Mesendoderm (in vitro differentiated cells): ENCODE measurements at places on chromosomes 3 and 15.

DNA sequence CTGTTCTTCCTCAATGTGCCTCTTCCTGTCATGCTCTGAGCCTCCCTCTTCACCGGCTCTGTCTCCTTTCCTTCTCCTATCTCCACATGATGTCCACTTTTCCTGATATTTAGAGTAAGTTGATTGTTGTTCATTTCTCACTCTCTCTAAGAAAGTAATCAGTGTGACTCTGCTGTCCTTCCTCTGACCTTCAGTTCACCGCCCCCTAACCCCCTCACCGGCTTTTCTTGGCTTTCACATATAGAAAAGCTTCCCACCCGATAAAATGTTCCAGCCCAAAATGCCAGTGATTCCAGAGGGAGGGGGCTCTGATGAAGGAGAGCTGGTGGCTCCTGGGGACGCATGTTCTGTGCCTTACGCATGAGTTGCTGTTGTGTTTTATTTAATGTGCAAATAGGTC lies 120.5 kb upstream of the ABHD17C start:
- DNase-seq, result peak; percentile 34

DNA sequence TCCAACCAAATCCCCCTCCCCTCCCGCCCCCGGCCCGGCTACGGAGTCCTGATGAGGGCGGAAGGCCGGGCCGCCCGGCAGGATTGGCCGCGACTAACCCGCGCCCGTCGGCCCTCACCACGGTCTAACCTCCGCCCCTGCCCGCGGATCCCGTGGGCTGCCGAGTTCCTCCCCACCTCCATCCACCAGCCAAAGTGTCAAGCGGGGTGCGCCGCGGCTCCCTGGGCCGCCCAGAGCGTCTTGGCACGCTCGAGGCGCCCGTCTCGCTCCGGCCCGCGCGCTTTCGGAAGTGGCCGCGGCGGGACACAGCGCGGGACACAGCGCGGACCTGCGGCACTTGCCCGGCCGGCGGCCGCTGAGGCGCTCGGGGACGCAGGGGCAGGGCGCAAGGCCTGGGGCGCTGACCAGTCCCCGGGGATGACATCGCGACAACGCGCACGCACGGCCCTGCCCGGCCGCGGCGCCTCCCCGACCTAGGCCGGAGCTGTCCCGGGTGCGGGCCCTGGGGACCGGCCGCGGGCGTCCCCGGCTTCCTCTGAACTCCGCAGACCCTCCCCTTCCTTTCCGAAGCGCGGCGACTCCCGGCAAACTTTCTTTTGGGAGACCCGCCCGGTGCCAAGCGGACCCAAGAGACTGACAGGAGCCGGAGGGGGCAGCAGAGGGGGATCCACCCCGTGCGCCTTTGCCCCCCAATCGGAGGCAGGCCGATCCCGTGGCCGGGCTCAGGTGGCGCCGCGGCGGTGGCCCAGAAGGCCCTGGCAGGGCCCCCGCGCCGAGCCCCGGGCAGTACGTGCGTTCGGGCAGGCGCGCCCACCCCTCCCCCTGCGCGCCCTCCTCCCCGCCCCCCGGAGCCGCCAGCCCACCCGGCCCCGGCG lies 112.8 kb upstream of the ICE2 start:
- peak; percentile 74 for DNase-seq

DNA sequence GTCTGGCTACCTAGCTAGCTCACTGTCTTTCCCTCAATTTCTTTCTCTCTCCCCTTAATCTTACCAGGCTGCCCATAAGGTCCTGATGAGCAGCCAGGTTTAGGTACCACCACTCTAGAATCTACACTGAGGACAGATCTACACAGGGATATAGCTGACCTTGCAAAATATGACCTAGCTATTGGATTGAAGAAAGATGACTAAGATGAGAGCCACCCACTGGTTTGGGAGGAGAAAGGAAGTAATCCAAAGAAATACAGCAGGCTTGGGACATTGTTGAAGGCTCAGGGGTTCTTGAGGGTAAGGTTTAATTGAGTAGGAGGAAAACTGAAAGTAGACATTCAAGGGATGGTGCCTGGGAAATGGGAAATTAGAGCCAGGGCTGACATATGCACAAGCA lies 142.0 kb upstream of the TMC3 start:
- no peak for DNase-seq

GRCh38 chr3:37762698-37763097 lies 99.0 kb upstream of the CTDSPL start:
- DNase-seq, result no peak

DNA sequence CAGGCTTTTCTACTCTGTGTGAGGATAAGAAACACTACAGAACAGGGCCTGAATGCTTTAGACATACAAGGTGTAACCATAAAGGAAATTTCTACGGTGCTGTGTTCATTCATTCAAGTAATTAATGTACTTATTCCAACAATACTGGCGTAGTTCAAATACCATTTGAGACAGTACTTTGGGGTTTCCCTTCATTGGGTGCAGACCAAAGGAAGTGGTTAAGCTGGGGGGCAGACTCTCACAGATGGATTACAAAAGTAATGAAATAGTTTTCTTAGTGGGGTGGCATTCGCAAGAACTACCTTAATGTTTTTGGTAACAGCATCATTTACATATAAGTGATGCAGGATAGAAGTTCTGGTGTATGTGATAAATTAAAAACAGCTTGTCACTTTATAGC lies 65.9 kb downstream of the BTD start:
- DNase-seq, result no peak

- DNase-seq, result no peak
Observed at GRCh38 chr3:14719006-14719405, 44.1 kb downstream of the C3orf20 start.

GRCh38 chr15:64044300-64045100 lies 1.8 kb downstream of the DAPK2 start:
- no peak for DNase-seq

DNA sequence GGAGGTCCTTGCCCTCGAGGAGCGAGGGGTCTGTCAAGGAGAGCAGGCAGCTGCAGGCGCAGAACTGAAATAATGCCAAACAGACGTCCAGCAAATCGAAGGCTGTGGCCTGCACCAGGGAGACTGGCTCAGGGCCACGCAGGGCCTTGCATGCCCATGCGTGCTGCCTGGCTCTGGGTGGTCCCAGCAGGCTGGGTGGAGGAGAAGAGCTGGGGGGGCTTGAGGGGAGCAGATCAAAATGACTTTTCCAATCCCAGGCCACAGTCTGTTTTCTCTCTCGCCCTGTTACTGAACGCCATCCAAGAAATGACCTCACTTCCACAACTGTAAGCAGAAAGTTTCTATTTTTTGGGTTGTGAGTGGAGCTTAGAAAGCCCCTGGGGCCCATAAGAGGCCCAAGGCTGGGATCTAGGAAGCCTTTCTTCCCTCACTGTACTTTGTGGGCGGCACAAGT lies 96.9 kb upstream of the RPL32 start:
- DNase-seq, result no peak

GRCh38 chr3:69320871-69321271 lies 65.0 kb downstream of the FRMD4B start:
- DNase-seq, result no peak

- peak; percentile 86 for DNase-seq
Observed at GRCh38 chr15:98767692-98768091, 119.4 kb downstream of the IGF1R start.

- DNase-seq, result peak; percentile 75
Observed at GRCh38 chr15:65791335-65792137, 557 bp downstream of the DENND4A start.

DNA sequence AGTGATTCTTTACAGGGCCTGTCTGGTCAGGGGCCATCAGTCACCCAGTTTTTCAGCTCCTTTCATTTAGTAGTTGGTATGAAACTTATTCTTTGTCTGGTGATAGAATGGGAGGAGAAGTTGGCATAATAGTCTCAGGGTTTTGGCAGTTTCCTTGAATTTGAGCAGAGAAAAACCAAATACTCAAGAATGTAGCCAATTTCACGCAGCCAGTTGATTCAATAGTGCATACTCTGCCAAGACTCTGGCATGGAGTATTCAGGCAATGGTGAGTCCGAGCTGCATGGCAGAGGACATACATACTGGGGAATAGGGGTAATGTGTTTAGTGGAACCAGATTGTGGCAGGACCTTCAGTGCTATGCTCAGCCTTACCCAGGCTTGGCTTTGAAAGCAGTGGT lies 118.3 kb downstream of the GALK2 start:
- no peak for DNase-seq

GRCh38 chr15:70146162-70146561 lies 48.4 kb upstream of the TLE3 start:
- DNase-seq, result no peak

DNA sequence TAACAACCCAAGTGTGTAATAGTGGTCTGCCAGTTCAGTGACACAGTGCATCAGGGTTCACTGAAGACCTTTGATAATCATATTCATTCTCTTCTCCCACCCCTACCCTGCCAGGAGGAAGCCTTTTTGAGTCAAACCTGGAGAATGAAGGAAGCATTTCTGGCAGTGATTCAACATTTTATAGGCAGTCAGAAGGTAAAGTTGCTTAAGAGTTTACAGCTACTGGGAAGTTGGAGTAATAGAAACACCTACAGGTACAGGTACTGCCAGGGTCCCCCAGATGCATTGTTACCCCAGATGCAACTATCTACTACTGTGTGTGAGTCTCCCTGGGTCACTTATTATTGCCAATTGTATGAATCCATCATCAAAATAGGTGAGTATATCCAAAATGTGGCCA lies 146.9 kb upstream of the EIF1B start:
- no peak for DNase-seq

GRCh38 chr3:135087782-135088181 lies 292.7 kb downstream of the EPHB1 start:
- no peak for DNase-seq

DNA sequence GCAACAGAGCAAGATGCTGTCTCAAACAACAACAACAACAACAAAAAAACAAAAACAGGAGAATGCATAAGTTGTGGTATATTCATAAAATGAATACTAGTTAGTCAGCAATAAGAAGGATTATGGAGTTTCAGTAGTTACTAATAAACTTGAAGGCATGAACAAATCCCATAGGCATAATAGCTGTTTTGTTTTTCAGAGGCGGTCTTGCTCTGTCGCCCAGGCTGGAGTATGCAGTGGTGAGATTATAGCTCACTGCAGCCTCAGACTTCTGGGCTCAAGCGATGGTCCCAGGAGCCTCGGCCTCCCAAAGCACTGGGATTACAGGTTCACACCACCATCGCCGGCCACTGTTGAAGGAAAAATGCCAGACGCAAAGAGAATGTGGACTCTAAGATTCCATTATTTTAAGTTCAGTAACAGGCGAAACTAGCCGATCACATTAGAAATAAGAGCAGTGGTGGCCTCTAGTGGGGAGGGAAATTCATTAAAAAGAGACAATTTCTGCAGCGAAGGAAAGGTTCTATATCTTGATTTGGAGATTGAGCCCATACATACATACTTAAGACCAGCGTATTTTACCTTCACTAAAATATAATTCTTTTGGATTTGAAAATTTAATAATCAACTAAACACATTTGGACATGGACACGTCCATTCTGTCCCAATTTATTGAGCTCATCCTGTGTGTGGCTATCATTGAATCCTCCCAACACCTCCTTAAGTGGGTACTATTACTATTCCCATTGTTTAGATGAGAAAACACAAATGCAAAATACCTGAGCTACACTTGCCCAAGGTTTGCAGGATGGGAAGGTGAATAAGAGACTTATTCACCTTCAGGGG lies 27.4 kb upstream of the HDAC11 start:
- peak; percentile 70 for DNase-seq

DNA sequence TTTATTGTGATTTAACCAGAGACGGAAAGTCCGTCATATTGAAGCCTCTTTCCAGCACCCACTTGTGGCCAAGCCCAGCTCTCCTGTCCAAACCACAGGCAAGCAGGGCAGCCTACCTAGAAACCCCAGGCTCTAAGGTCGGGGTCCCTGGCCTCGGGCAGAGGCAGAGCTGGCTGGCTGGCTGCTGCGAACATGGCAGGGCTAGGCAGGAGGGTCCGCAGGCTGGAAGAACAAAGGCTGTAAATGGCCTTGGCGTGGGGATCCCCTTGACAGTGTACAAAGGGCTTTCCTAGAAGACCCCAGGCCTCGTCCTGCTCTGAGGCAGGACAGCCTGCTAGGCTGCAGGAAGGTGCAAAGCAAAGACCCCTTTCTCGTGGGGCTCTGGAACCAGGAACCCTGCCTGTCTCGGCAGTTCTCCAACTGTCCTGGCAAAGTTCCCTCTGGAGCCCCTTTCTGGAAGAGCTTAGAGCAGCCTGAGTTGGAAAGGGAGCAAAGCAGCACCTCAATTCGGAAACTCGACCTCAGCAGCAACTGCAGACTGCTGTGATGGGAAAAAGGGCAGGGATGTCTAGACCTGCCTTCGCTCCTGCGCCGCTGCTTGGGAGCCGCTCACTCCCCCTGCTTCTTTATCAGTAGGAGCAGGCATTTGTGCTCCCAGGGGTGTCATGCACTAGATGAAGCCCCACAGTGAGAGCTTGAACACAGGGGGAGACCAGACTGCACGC lies 8.5 kb downstream of the CALML4 start:
- no peak for DNase-seq

- DNase-seq, result peak; percentile 86
Observed at GRCh38 chr15:84588053-84588874, 12.5 kb upstream of the ZSCAN2 start.

- no peak for DNase-seq
Observed at GRCh38 chr3:71548705-71549384, 34.7 kb downstream of the FOXP1 start.

DNA sequence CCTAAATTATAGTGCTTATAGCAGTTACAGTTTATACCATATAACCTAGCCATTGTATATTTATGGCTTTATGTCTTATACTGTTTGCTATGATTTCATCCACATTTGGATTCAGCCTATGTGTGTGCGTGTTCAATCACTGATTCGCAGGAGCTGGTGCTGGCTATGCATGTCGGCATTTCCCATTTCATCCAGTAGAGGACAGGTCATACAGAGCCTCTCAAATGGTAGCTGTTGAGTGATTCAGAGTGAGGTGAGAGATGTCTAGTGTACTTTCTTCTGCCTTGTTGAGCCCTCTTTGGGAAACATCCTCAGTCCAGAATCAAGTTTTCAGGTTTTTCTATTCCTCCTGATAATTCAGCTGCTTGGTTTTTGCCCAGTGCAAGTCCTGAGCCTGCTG lies 76.1 kb downstream of the FRMD4B start:
- peak; percentile 65 for DNase-seq

GRCh38 chr15:85685356-85685755 lies 109.4 kb downstream of the KLHL25 start:
- DNase-seq, result no peak

DNA sequence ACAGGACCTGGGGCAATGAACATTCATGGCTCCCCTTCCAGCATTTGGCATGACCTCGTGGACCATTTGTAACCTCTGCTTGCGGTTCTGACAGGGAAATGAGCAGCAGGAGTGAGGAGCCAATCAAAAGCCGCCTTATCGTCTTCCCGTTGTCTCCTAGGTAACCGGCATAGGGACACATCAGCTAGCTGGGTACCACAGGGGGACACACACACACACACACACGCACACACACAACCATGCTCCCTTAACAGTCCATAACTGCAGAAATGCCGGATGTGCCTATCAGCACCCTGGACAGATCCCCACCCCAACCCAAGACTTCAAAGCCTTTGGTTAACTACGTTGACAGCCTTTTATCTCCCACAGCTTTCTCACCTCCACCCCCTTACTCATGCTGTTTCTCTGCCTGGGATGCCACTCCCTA lies 53.4 kb upstream of the CCDC174 start:
- DNase-seq, result peak; percentile 91
